SK-N-SH (cell line): ENCODE measurements at places on chromosomes 7 and 10. TPM values are rescaled to one million over a fixed set of nuclear protein-coding genes. Genes with fewer than 3 reads are reported as not detected.

DNA sequence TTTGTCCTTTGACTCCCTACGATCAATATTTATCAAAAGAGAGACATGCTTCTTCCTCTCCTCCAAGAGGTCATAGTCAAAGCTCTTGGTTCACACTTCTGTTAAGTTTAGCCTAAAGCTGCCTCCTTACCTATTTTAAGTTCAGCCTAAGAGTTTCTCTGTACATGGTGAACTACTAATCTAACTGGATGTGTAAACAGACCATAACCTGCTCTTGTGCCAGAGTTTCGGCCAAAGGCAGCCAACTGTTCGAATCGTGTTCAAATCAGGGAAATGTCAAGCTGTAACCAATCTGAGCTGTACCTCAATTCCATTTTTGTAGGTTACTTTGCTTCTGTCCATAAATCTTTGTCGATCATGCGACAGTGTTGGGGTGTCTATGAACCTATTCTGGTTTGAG, 414.8 kb downstream of the PHTF2 start:
- DNase-seq = no peak

GRCh38 chr10:26213157-26213800, 3.3 kb upstream of the GAD2 start:
- DNase-seq = peak; percentile 9

DNA sequence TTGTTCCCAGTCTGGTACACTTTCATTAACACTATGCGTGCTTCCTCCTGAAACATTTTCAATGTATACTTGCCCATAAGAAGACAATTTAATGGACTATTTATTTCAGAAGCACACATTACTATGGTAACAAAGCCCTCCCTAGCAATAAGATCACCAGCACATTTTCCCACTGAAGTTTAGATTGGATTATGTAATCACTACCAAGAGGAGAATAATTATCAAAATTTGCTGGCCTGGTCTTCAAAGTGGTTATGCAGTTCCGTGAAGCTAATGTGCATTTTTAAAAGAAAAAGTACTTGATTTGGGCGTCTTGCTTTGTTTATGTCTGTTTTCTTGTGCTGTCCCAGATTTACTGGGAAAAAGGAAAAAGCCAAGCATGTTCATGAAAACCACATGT, 61.9 kb downstream of the AP3M1 start:
- DNase-seq = no peak

GRCh38 chr10:129946859-129947258, 17.2 kb downstream of the EBF3 start:
- DNase-seq = no peak

The CRTAC1 gene
- 0.05 and 0.18 TPM in 2 replicates for polyA plus RNA-seq

DNA sequence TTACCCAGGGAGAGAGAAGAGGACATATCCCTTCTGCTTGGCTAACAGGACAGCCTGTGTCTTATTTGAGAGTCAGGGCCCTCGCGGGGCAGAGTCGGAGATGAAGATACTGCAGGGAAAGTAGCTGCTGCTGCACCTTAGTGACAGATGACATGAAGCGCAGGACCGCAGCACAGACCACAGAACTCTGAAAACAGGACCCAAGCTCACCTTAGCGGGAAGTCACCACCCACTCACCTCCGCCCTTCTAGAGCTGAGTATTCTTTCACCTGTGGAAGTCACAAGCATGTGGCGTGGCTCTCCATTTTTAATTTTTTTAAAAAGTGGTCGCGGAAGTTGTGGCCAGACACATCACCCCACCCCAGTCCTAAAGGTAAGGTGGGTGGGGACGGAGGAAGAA, 191.4 kb downstream of the FAM107B start:
- no peak for DNase-seq

DNA sequence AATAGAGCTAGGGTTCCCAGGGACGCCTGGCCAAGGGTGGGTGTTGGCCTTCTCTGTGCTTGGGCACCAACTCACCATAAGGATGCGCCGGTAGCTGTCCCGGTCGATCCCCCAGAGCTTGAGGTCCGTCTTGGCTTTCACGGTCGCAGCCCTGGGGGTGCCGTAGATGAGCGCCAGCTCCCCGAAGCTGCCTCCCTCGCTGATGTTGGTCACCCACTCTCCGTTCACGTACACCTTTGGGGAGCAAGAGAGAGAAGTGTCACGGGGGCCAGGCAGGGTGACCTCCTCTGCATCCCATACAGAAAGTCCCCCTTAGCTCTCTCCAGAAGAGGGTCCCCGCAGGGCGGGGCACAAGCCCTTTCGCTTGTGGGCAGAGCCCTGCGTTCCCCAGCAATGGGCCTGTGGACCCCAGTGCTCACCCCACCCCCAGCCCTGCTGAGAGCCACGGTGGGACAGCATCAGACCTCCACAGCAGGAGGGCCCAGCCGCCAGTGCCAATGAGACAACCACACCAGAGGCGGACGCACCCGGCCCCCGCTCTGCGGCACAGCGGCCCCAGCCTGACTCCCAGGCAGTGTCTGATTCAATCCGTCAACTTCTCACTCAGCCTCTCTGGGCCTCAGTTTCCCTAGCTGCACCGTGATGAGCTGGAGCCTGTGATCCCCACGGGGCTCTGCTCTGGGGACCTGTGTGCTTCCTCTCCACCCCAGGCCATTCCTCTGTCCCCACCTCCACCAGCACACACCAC, 76.6 kb upstream of the PDGFA start:
- no peak for DNase-seq

The CTTNBP2 gene
- polyA plus RNA-seq = not detected in 2 replicates

The ATXN7L1 gene
- 6.0 and 6.2 TPM in 2 replicates for polyA plus RNA-seq

The EMX2 gene
- polyA plus RNA-seq = not detected in 2 replicates

The ADAP1 gene
- polyA plus RNA-seq = 3.2 and 5.4 TPM in 2 replicates

DNA sequence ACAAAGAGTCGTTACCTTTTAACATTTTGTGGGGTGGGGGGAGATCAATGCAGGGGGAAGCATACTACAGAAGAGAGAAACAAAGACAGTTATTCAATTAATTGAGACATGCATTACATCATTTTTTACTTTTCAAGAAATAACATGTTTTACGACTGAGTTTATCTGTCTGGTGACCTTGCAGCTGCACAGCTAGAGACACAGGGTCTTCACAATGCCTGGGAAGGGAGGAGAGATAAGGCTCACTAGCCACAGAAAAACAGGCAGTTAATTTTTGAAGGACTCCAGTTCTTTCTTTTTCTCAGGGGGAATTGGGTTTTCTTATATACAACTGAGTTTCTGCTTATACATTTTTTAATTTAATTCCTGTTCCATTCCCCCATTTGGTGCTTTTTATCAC, 30.1 kb downstream of the ZPBP start:
- no peak for DNase-seq

The SCIN gene
- polyA plus RNA-seq = 0.02 TPM in 2 replicates

The SRRM3 gene
- polyA plus RNA-seq = 2.5 and 2.7 TPM in 2 replicates

DNA sequence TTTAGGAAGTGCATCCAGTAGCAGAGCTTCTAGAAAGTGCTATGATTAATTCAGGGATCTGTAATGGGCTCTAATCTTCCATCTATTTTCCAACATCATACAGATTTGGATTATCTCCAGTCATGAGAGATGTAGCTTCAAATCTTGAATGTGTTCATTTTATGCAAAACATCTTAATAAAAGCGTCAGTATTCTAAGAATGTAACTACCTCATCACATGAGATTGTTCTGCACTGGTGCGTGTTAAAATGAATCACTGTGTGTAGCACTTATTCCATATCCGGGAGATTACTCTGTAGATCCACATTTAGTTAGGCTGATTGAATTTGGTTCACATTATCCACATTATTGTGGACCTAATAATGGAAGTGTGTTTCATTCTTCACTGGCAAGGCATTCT, 344.9 kb upstream of the CHRM2 start:
- DNase-seq = no peak

- DNase-seq = no peak
Observed at GRCh38 chr7:136637813-136638212, 230.6 kb upstream of the CHRM2 start.

GRCh38 chr10:75127471-75127870, 16.0 kb downstream of the SAMD8 start:
- no peak for DNase-seq

GRCh38 chr7:47636081-47636432, 54.1 kb upstream of the TNS3 start:
- no peak for DNase-seq

- DNase-seq = no peak
Observed at GRCh38 chr7:139118805-139119485, 9.4 kb upstream of the ZC3HAV1 start.

DNA sequence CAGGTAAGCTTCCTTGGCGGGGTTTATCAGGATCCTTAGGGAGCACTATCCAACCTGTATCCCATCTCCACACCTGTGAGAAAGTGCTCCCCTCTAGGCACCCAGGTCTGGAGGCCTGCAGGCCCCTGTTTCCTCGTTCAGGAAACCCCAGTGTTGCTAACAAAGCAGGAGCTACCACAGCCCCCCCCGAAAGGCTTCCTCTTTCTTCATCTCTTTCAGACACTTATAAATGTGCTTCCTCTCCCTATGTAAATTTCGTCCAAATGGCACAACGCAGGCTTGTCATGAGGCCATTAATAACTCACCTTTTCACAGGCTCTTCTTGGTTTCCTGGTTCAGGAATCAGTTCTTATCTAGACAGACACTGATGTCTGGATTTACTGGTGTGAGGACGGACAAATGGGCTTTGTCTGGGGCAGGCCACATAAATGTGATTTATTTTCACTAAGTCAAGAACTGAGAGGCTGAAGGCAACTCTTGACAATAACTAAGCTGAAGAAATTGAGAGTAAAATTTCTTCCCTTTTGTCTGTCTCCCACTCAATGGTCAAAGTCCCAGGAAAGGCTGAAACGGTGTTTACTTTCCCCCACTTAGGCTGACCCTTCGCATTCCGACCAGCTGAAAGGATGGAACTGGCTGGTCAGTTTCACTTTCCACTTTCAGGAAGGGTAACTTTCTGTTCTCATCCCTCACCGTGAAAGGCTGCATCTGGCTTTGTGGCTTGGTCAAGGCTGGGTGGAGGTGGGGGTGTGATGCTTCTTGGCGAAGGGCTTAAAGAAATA, 46.8 kb downstream of the PIK3AP1 start:
- no peak for DNase-seq

The OPN4 gene
- 0.03 TPM in 1 of 2 replicates, not detected in the other for polyA plus RNA-seq

- no peak for DNase-seq
Observed at GRCh38 chr10:69469976-69470375, 18.7 kb downstream of the TSPAN15 start.

The CLEC2L gene
- not detected in 2 replicates for polyA plus RNA-seq

- no peak for DNase-seq
Observed at GRCh38 chr7:24829787-24830186, 72.5 kb upstream of the GSDME start.

The LRRN3 gene
- 2.1 and 4.1 TPM in 2 replicates for polyA plus RNA-seq

- no peak for DNase-seq
Observed at GRCh38 chr7:33590916-33591315, 314.4 kb upstream of the BMPER start.

The GSTO1 gene
- 114 and 126 TPM in 2 replicates for polyA plus RNA-seq

DNA sequence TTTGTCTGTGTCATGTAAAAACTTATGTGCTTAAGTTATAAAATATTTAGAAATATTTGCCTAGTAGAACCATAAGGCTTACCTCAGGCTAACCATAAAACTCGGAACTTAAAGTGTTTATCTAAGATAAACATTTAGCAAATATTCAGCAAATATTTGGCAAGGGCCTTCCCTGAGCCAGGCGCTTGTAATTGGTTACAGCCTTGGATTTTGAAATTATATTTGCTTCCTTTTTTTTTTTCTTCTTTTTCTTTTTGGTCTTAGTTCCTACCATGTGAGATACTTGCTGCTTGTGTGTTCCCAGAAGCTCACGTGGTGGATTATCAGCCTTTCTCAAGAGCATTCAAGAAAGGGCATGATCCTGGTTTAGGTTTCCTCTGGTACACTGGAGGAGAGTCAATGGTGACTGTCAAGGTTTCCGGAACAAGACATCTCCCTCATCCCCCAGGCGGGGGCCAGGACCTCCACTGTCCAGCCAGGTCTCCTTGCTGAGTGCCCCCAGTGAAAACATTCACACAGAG, 5.2 kb upstream of the BRI3 start:
- DNase-seq = no peak

The SH2D4B gene
- polyA plus RNA-seq = not detected in 2 replicates

DNA sequence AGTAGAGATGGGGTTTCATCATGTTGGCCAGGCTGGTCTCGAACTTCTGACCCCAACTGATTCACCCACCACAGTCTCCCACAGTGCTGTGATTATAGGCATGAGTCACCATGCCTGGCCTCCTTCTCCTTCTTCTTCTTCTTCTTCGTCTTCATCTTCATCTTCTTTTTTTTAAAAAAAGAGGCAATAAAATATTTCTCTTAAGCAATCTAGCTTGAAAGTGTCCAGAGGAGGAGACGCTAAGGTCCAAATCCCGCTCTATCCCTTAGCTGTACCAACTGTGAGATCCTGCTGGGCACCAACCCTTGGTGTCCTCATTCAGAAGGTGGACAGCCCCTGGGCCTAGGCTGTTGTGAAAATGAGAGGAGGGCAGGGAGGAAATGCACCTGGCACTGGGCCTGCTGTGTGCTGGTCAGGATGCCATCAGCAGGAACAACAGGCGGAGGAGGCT, 13.9 kb upstream of the PSAP start:
- no peak for DNase-seq

The H2BK1 gene
- not detected in 2 replicates for polyA plus RNA-seq

The CAV1 gene
- 968 and 1,061 TPM in 2 replicates for polyA plus RNA-seq

GRCh38 chr10:38094927-38095574, 914 bp downstream of the ZNF37A start:
- DNase-seq = no peak

GRCh38 chr10:125091891-125092290, 68.5 kb downstream of the CTBP2 start:
- DNase-seq = no peak

The CAMK2B gene
- 0.10 and 0.20 TPM in 2 replicates for polyA plus RNA-seq

DNA sequence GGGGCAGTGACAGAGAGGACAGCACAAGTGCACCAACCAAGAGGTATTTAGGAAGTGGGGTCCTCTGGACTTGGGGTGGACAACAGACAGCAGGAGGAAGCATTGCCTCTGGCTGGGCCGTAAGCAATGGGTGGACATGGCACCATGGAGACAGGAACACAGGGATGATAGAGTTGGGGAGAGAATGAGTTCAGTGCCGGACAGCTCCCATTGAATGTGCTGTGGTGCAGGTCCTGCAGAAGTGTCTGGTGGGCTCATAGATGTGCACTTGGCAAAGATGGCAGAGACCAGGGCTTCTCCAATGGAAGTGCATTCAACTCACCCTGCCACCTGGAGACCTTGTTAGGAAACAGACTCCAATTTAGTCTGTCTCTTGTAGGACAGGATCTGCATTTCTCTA, 341.5 kb upstream of the ZMIZ1 start:
- DNase-seq = peak; percentile 25

The SLC29A3 gene
- 3.8 and 4.6 TPM in 2 replicates for polyA plus RNA-seq

The SGMS1 gene
- polyA plus RNA-seq = 6.3 and 7.7 TPM in 2 replicates

DNA sequence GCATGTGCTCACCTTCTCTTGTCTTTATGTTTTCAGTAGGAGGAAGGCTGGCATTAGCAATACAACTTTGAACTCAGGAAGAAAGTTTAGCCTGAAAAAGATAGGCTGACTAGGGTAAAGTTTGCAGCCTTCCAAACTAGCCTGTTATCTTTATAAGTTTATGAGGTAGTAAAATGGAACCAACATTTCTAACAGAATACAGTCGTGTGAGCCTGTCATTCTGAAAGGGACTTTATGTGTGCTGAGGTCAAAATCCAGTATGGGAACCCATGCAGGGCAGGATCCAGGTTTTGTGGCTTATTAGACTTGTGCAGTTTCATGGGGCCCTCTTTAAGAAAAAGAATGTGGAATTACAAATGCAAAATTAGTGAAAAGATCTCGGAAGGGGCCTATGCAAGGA, 201.0 kb upstream of the PRPS1L1 start:
- DNase-seq = no peak
